ENCODE measurements at places on chromosomes 2 and 18. TPM values are rescaled to one million over a fixed set of nuclear protein-coding genes. Genes with fewer than 3 reads are reported as not detected.

The NDC80 gene
- 48.5 TPM for total RNA-seq

The SERPINB10 gene
- total RNA-seq = not detected

The CNTNAP5 gene
- 0.25 TPM for total RNA-seq

The GALNT5 gene
- not detected for total RNA-seq

The LDLRAD4 gene
- 204 TPM for total RNA-seq

The ALLC gene
- not detected for total RNA-seq

The XIRP2 gene
- not detected for total RNA-seq

The DUSP2 gene
- total RNA-seq = 25.1 TPM
